ENCODE measurements at places on chromosomes 16 and 17.

- DNase-seq: peak; percentile 18
Observed at GRCh38 chr16:88558457-88559442, 11.5 kb upstream of the ZC3H18 start.

DNA sequence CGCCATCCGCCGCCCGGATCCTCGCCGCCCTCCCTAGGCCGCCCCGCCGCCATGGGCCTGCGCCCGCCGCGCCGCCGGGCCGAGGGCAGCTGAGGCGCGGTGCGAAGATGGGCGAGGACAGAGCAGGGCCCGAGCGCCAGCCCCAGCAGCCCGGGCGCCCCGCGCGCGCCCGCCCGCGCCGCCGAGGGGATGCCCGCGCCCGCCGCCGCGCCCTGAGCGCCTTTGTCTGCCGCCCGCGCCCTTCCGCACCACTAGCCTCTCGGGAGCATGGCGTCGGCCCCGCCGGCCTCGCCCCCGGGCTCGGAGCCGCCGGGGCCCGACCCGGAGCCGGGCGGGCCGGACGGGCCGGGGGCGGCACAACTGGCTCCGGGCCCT is 278 bp downstream of the RAB11FIP3 start:
- DNase-seq: no peak

DNA sequence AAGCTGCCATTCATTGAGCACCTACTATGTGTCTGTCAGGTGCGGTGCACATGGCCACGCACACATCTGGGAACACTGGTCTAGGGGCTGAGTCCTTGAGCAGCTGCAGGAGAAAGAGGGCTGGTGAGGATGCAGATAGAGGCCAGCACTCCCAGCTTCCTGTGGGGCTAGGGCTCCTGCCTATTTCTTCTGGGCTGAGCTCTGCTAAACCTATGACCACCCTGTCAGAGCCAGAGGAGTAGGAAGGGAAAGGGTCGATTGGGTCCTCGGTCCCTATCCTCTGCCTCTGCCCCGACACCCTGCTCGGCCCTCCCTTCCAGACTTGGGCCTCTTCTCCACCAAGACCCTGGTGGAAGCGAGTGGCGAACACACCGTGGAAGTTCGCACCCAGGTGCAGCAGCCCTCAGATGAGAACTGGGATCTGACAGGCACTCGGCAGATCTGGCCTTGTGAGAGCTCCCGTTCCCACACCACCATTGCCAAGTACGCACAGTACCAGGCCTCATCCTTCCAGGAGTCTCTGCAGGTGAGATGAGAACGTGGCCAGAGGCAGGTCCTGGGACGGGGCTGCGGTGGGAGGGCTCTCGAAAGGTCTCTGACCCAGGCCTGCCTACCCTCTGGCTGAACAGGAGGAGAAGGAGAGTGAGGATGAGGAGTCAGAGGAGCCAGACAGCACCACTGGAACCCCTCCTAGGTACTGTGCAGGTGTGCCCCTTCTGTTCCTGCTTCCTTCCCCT is 4.0 kb upstream of the TMEM88 start:
- no peak for DNase-seq

DNA sequence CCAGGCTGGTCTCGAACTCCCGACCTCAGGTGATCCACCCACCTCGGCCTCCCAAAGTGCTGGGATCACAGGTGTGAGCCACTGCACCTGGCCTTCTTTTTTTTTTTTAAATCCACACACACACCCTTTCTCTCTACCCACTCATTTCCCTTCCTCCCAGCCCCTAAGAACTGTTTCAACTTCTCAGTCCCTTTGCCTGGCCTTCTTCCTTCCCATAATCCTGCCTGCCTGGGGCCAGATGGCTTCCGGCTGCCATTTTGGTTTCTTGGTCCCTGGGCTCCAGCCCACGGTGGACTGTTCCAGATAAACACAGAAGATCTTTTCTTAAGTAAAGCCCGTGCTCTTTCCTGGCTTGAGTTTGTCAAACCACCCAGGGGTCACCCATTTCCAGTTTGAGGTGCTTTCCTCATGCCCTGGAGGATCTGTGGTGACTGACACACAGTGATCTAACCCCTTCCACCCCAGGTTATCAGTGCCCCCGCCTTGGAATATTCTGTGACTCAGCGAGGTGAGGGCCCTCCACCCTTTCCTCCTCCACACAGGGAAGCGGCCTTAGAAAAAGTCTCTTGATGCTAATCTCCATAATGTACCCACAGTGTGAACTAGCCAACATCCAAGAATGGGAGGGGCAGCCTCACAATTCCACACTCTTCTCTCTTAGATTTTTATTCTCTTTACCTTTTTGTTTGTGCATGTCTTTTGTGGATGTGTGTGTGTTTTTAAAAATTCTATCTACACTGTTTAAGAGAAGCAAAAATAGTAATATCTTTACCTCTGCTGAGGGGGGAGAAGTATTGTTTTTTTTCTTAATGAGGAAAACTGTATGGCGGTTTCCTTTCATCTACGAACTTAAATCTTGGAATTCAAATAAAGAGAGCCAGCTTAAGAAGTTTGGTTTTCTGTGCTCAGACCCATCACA is 60.0 kb downstream of the CRISPLD2 start:
- DNase-seq: no peak

DNA sequence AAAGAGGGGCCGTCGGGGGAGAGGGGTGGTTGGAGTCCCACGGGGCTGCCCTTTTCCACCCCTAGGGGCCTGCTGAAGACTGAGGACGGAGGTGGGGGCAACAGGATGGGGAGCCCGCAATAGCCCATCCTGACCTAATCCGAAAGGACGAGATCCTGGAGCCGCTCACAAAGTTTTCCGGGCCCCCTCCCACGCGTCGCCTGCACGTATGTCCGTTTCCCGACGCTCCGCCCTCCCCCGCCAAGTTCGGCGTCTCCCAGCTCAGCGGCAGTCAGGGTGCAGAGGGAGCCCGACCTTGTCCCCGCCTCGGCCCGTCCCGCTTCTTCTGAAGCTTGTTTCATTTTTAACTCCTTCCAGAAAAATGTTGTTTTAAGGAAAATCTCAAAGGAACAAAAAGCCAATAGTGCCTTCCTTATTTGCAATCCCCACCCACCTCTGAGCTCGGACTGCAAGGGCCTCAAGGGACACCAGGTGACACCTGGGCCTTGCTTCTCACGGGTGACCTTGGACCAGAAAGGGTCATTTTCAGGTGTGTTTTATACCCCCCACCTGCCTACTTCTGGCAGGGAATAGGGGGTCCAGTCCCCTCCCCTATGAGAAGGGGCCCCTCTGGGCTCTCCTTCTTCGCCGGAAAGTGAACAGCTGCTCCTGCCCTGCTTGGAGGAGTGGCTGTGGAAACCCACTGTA is 3.4 kb upstream of the ZNF423 start:
- no peak for DNase-seq

- no peak for DNase-seq
Observed at GRCh38 chr16:3716831-3717234, 491 bp downstream of the TRAP1 start.

DNA sequence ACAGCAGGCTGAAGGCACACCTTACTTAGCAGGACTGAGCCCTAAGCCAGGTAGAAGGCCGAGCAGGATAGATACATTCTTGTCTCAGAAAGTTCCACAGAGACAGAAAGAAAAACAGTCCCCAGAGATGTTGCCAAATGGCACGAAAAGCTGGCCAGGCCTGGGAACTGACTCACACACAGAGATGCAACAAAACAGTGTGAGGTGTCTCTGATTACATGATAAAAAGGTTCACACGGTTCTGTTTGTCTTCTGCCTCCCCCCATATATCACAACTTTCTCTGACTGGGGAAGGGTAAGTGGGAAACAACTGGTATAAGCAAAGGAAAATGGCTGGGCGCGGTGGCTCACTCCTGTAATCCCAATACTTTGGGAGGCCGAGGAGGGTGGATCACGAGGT is 1.7 kb downstream of the WBP2 start:
- no peak for DNase-seq

- DNase-seq: no peak
Observed at GRCh38 chr17:80248001-80248893, 12.4 kb upstream of the RNF213 start.

DNA sequence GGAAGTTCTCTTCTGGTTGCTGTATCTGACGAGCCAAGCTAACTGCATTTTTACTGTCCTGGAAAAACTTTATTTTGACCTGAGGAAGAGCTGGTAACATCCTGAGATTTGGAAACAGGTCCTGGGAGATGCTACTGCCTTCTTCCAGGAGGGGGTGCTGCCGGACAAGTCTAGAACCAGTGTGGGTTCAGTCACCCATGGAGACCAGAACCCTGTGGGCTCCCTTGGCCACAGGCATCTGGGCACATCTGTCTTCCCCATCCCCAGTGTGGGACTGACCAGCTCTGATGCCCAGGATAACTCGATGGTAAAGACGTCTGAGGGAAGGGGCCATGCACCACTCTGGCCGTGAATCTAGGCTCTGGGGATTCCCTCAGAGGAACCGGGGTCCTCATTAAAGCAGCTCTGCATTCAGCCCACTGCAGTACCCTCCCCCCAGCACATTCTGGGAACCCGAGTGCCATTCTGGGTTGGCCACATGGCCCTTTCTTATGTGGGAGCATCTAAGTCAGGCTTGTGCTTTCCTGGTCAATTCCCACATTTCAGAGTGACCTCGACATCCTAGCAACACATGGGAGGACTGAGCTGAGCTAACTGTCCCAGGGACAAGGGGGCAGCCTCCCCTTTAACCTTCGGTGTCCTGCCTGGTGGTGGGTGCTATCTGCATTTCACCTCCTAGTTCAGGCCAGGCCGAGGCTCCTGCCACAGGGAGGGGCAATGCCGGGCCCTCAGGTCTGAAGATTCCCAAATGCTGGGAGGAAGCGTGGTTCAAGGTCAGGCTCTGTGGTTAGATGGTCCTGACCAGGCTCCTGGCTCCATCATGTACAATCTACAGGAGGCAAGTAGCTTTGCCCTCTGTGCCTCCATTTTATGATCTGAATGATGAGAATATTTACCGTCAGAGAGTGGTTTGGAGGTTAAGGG is 6.4 kb downstream of the C16orf86 start:
- DNase-seq: no peak

DNA sequence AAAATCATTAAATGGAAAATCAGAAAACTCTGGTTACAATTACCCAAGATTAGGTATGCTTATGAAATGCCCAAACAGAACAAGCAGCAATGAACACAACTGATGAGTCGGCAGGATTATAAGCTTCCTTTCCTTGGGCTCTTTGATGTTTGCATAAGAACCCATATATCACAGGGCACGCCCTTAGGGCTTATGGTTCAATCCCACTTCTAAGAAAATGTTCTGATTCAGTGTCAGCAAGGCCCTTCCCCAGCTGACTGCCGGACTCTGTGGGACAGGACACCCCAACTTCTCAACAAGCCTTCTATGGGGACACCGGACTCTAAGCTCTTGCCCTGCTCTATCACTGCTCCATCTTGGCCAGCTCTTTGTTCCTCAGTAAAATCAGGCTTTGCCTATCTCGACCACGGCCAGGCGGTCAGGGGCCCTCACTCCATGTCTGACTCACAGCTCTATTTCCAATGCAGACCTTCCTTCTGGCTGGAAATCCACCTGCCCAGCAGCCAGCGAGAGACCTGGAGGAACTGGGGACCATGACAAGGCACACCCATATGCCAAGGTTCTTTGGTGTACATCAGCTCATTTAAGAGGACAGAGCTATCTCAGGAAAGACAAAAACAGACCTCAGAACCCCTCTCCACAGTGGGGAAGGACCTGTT is 26.8 kb downstream of the LITAFD start:
- no peak for DNase-seq

- no peak for DNase-seq
Observed at GRCh38 chr17:39365872-39366271, 35.6 kb downstream of the FBXL20 start.

GRCh38 chr16:27690608-27691007 is 140.7 kb downstream of the KATNIP start:
- no peak for DNase-seq

- peak; percentile 22 for DNase-seq
Observed at GRCh38 chr17:67830440-67830839, 5.1 kb downstream of the BPTF start.

DNA sequence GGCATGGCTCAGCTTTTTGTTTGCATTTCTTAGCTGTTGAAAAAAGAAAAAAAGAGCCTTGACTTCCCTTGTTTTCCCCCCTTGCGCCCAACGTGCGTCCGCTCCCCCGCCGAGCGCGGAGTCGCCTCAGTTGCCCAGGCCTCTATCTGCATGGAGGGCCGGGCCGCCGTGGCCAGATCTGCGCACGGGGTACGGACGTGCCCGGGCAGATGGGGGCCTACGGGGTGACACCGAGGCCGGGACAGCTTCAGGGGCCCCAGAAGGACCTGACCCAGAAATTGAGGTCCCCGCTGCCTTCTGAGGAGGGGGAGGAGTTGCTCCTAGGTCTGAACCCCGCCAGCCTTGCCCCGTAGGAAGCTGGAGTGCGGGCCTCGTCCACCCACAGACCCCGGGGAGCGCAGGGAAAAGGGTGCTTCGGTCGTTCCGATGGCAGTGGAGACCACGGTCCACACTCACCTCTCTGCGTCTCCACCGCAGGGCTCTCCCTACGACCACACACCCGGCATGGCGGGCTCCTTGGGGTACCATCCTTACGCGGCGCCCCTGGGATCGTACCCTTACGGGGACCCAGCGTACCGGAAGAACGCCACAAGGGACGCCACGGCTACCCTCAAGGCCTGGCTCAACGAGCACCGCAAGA is 1.5 kb downstream of the IRX5 start:
- no peak for DNase-seq

DNA sequence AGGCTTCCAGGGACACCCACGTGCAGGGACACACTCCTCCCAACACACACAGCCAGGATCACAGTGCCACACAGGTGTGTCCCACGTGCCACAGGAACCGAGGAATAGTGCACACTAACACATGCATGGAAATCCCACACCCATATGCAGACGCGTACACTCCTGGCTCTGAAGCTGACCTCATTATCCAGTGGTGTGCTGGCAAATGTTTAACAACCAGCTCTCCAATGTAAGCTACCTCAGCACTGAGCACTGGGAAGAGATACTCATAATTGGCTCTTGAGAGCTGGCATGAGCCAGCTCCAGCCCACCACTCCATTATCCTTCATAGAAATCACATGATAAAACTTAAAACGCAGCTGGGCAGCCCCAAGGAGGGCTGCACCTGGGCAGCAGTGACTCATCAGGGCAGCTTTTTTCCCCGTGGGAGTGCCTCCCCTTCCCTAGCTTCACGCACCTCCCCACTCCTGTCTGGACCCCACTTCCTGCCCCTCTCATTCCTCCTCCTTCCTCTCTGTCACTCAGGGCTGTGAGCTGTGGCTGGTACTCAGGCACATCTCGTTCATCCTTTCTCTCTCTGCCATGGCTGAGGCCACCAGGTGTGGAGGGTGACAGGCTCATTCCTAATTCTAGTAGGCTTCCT is 14.9 kb upstream of the TBX21 start:
- peak; percentile 19 for DNase-seq

DNA sequence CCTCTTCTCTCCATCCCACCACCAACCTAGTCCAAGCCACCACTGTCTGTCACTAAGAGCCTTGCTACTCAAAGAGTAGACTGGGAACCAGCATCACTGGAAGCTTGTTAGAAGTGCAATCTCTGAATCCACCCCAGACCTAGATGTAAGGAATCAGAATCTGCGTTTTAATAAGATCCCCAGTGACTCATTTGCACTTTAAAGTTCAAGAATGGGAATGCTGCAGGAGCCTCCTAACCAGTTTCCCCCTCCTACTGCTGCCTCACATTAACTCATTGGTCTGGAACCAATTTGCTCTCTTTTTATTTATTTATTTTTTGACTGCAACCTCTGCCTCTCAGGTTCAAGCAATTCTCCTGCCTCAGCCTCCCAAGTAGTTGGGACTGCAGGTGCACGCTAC is 19.8 kb upstream of the LYRM9 start:
- DNase-seq: no peak
